SW480 (cell line): ENCODE measurements at places on chromosomes 7 and 10.

DNA sequence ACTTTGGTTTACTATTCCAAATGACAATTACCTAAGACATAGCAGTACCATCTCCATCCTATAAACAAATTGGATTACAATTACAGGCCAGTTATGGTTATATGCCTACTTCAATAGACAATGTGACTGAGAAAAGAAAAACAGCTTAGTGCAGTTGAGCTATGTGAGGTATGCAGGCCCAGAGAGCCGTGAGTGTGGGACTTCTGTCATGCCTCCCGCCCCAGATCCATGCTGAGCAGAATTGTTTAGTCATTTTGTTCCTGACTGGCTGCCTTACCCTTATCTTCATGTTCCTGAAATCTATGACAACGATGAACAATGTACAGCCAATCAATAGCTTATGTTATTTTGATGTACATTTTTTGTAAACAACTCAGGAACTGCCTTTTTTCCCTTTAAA lies 21.7 kb downstream of the LARP4B start:
- DNase-seq, result no peak

- no peak for DNase-seq
Observed at GRCh38 chr7:22402250-22402649, 45.3 kb upstream of the RAPGEF5 start.

DNA sequence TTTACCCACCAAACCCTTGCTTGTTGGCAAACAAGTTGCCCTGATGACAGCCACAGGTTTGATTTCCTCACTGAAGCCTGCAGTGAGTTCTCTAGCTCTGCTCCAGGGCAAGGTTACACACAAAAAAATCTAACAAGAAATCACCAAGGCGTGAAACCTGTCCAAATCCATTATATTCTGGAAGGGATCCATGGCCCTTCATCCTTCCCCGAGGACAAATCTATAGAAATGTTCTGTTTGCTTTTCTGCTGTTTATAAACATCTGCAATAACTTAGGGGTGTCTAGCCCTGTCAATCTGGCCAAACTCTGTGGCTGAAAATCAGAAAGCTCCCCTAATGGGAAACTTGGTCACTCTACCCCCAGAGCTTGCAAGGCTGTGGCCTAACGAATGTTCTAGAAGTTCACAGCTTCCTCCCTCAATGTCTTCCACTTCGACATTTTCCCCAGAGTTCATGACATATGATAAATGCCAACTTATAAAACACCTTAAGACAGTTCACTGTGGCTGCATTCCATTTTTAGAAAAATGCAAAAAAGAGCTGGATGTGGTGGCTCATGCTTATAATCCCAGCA lies 164.5 kb downstream of the PRPF18 start:
- DNase-seq, result no peak

GRCh38 chr10:22346096-22346661 lies 883 bp downstream of the SPAG6 start:
- no peak for DNase-seq

GRCh38 chr7:44381494-44382220 lies 56.3 kb upstream of the CAMK2B start:
- no peak for DNase-seq

GRCh38 chr10:87861566-87861952 lies 1.8 kb downstream of the KLLN start:
- peak; percentile 75 for DNase-seq

DNA sequence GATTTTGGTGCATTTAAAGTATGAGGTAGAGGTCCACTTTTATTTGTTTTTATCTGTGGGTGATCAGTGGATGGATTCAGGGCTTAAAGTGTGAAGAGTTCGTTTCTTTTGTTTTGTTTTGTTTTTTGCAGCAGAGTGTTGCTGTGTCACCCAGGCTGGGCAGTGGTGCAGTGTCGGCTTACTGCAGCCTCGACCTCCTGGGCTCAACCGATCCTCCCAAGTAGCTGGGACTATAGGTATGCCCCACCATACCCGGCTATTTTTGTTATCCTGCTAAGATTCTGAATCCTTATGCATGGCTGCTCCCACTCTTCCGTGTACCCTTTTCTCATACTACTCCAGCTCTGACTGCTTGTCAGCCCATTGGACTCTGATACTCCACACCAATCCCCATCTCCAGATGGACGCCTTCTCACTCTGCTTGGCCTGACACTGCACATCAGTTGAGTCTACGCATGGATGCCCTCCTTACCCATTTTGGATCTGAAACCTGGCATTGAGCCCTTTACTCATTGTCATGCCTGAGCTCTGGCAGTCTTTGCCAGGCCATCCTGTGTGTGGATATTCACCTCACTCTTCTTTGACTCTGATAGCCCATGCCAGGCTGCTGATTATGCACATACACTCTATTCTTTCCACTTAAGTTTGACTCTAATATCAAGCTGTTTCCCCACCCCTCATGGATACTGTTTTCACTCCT lies 119.5 kb downstream of the CCSER2 start:
- no peak for DNase-seq

DNA sequence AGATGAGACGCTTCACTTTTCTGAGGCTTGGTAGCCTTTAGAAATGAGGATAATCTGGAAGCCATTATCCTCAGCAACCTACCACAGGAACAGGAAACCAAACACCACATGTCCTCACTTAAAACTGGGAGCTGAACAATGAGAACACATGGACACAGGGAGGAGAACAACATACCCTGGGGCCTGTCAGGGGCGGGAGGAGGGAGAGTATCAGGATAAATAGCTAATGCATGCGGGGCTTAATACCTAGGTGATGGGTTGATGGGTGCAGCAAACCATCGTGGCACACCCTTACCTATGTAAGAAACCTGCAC lies 48.9 kb downstream of the LRGUK start:
- no peak for DNase-seq

DNA sequence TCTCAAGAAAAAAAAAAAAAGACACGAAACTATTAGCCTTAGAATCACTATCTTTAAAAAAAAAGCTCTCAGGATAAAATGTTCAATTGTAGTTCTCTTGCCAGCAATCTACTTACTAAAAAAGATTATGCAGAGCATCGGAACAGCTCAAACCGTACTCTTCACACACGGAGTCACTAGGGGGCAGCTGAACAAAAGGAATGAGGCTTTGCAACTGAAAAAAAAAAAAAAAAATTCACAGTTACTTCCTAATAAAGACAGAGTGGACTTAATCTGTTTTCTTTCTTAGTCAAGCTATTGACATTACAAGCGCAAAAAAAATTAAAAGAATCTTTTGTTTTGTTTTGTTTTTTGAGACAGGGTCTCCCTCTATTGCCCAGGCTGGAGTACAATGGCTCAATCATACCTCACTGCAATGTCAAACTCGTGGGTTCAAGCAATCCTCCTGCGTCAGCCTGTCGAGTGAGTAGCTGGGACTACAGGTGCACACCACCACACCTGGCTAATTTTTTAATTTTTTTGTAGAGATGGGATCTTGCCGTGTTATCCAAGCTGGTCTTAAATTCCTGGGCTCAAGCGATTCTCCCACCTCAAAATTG lies 11.5 kb downstream of the PMS2 start:
- peak; percentile 74 for DNase-seq

DNA sequence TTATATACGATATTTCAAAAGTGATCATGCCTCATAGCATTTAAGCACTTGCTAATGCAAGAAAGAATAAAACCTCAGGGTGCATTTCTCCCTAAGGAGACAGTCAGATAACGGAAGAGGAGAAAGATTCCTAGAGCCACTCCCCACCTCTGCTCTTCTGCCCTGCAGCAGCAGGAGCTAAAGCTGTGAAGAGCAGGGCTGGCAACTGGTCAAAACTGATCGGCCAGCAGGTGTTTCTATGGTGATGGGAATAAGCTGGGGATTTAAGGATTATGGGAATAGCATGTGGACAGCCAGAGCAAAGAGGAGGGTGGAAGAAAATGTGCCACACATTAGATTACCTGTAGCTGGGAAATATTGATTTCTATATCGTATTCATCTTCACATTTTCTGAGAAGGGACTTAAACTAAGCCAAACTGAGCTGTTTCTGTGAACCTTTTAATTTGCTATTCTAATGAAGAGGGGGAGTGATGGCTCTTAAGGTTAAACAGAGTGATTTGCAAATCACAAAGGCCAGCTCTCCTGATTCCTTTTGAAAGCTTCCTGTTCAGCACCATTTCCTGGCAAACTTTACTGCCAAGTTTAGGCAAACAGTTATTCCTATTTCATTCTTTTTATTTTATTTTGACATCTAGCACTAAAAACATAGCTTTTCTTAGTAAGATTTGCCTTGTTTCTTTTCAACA lies 268.9 kb upstream of the PFKP start:
- DNase-seq, result no peak

GRCh38 chr10:82680608-82681007 lies 805.6 kb downstream of the NRG3 start:
- DNase-seq, result no peak

- DNase-seq, result no peak
Observed at GRCh38 chr10:89808842-89809241, 107.5 kb downstream of the KIF20B start.

DNA sequence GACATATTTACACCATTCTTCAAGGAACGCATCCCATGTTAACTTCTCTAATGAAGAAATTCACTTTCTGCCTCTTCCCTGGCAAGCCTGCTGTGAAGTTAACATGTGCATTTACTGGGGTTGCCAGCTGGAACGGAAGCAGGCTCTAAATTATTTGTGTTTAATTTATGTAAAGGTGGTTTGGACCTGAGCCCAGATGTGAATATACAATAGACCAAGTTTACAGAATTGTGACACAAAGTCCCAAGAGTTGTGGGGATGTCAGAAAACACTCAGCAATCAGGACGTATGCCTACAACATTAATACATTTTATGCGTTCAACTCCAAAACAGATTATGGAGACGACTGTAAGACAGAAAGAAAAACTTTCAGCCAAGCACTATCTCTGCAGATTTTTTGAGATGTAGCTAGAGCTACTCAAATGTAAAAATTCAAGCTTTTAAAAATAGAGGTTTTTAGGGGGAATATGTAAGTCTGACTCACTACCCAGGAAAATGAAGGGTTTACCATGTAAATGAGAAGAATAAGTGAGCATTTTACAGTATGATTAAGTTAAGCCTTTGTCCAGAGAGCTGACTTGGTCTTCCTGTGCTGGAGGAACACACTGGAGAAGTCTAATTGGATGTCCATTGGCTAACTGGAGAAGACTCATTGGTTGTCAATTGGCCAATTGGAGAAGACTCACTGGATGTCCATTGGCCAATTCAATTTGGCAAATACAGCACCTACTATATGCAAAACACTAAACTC lies 19.5 kb downstream of the NRP1 start:
- DNase-seq, result no peak

DNA sequence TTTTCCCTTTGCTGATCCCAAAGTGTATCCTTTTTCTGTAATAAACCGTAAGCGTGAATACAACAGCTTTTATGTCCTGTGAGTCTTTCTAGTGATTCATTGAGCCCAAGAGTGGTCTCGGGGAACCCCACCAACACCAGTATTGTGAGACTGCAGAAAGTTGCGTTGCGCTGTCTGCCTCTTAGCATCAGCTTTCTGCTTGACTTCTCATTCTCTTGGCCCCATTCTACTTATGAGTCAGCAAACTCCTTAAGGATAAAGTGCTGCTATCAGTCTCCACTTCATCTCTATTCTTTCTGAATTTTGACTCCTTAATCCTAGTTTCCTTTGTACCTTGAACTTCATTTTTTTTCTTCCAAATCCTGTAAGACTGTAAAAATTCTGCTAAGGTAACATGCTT lies 184.3 kb upstream of the MBL2 start:
- no peak for DNase-seq

DNA sequence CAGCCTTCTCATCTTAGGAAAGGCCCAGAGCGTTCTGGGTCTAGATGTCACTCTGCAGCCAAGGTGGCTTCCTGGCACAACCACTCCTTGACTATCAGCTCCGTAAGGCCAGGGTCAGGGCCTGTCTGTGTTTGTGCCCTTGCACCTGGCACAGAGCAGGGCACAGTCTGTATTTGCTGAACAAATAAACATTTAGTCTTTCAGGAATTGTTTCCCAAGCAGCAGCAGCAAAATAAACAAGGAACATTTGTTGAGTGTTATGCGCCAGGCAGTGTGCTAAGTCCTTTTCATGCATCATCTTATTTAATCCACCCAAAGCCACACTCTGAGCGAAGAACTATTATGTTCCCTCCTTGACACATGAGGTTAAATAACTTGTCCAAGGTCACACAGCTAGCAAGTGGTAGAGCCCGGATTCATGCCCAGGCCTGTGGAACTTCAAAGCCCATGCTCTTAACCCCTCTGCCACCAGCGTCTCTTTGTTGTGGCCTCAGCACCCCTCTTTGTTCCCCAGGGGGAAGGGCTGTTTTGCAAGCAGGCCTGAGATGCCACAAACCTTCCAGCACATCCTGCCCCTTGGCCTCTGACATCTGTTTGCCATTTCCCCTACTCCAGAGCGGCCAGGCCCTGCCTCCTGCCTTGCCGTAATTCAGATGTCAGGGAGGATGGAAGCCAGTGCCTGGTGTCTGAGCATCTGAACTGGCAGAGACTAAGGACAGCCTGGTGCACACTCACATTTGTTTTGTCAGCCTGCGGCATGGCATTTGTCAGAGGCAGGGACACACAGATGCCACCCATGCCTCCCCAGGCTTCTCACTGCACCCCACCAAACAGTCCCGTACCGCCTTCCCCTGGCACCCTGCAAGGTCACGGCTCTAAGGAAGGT lies 325.8 kb upstream of the ZMIZ1 start:
- peak; percentile 86 for DNase-seq

DNA sequence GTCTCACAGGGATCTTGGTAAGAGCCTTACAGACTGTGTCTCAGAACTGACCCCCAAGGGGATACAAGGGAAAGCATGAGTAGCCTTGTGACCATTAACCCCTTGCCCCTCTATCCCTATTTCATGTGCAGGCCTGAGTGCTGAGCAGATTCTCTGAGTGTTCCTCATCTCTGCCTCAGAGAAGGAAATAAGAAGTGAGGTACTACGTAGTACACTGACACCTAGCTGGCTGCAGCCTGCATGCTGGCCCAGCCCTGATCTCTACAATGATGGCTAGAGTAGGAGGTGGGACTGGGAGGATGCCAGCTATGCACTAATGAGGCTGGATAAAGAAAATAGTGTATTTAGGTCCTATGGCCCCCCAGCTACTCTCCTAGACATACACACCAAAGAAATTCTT lies 174.9 kb upstream of the HPS1 start:
- DNase-seq, result no peak
